ENCODE measurements at places on chromosomes 16 and 17. TPM values are rescaled to one million over a fixed set of nuclear protein-coding genes. Genes with fewer than 3 reads are reported as not detected.

KRTAP2-2 gene
- total RNA-seq: not detected

KRTAP17-1 gene
- total RNA-seq: 1.6 TPM

SLC38A8 gene
- total RNA-seq: not detected

GP1BA gene
- total RNA-seq: not detected

CEP112 gene
- total RNA-seq: not detected

PTX4 gene
- not detected for total RNA-seq

RPRML gene
- not detected for total RNA-seq

SLC12A3 gene
- 0.14 TPM for total RNA-seq

DHODH gene
- total RNA-seq: 14.2 TPM

RAC3 gene
- 9.6 TPM for total RNA-seq

CCL16 gene
- not detected for total RNA-seq

ARHGAP23 gene
- 0.04 TPM for total RNA-seq

TMIGD1 gene
- not detected for total RNA-seq

MEFV gene
- not detected for total RNA-seq

C17orf50 gene
- not detected for total RNA-seq

KRTAP1-5 gene
- total RNA-seq: not detected

CDH1 gene
- total RNA-seq: not detected

ABCC12 gene
- total RNA-seq: 0.86 TPM

COX4I1 gene
- total RNA-seq: 584 TPM

ABR gene
- 113 TPM for total RNA-seq

MT2A gene
- 385 TPM for total RNA-seq

UMOD gene
- not detected for total RNA-seq

CPHXL2 gene
- not detected for total RNA-seq

NRN1L gene
- total RNA-seq: 0.56 TPM

FSCN2 gene
- 0.63 TPM for total RNA-seq

EVI2A gene
- not detected for total RNA-seq

MPP3 gene
- not detected for total RNA-seq

DNAI2 gene
- total RNA-seq: not detected
